ENCODE measurements at places on chromosomes 12 and 14. TPM values are rescaled to one million over a fixed set of nuclear protein-coding genes. Genes with fewer than 3 reads are reported as not detected.
A peak's percentile ranks its signal among the peaks of the same experiment; 100 is the strongest.

GRCh38 chr12:93918900-93919299 lies 229.5 kb upstream of the PLXNC1 start:
- no peak for DNase-seq

- DNase-seq = no peak
These were observed 341.6 kb upstream of the SFSWAP start for GRCh38 chr12:131369094-131369845.

DNA sequence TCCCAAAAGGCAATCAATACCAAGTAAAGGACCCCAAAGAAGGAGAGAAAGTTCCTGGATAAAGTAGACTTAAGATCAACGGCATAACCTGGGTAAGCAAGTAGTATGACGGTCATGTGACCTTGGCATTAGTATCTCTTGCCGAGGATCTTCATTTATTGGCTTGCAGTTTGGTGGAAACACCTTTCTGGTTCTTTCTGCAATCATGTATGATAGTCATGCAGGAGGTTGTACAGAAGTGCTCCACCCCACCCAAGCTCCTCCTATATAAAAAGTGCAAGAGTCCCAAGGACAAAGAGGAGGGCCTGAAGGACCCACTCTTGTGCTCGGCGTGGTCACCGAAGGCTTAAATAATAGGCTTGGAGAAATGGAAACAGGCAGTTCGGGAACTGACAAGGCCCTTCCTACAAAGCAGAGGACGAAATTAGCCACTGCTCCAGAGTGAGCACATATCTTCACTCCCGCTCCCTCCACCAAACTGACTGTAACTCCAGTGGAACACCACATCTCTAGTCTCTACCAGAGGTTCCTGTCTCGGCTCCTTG lies 750 bp downstream of the CS start:
- no peak for DNase-seq

GRCh38 chr14:68932686-68933085 lies 46.4 kb downstream of the ACTN1 start:
- no peak for DNase-seq

GRCh38 chr14:104291123-104292000 lies 153.0 kb downstream of the KIF26A start:
- no peak for DNase-seq

DNA sequence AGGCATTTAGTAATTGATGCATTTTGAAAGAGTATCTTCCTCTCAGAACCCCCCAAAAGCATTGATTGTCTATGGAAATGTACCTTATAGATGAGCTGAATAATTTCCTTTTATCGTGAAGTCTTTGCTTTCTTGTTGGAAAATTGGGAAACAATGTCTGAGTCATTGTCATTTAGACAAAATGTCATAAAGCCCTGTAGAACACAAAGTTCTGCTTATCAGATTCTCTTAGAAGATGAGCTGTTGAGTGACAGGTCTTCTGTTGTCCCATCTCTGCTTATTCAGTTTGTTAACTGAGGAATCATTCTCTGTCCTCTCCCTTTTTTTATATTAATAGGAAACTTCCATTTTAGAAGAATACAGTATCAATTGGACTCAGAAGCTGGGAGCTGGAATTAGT lies 22.9 kb downstream of the MAPKAPK5 start:
- DNase-seq = no peak

GRCh38 chr12:92404259-92404894 lies 258.7 kb upstream of the BTG1 start:
- DNase-seq = no peak

DNA sequence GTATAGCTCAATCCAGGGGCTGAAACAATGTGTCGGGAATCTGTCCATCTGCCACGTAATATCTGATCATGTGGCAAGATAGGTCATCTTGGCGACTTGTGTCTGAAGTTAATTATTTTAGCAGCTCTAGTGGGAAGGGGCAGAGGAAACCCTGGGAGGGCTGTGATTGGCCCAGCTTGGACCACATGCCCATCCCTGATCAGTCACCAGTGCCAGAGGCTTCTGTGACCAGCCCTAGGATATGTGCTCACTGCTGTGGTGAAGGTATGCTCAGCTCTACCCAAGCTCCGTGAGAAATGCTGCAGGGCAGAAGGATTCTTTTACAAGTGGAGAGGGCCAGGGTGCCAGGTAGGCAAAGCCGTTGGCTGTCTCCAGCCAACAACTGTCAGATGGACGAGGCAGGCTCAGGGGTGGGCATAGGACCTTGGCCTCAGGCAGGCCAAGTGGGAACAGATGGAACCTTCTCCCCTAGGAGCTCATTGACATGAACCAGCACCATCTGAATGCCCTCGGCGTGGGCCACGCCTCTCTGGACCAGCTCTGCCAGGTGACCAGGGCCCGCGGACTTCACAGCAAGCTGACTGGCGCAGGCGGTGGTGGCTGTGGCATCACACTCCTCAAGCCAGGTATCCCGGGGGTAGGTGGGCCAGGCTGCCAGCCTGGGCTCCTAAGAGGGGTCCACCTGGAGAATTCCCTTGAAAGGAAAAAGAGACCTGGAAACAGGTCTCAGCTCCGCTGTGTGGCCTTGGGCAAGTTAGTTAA lies 21.1 kb downstream of the MVK start:
- no peak for DNase-seq

DNA sequence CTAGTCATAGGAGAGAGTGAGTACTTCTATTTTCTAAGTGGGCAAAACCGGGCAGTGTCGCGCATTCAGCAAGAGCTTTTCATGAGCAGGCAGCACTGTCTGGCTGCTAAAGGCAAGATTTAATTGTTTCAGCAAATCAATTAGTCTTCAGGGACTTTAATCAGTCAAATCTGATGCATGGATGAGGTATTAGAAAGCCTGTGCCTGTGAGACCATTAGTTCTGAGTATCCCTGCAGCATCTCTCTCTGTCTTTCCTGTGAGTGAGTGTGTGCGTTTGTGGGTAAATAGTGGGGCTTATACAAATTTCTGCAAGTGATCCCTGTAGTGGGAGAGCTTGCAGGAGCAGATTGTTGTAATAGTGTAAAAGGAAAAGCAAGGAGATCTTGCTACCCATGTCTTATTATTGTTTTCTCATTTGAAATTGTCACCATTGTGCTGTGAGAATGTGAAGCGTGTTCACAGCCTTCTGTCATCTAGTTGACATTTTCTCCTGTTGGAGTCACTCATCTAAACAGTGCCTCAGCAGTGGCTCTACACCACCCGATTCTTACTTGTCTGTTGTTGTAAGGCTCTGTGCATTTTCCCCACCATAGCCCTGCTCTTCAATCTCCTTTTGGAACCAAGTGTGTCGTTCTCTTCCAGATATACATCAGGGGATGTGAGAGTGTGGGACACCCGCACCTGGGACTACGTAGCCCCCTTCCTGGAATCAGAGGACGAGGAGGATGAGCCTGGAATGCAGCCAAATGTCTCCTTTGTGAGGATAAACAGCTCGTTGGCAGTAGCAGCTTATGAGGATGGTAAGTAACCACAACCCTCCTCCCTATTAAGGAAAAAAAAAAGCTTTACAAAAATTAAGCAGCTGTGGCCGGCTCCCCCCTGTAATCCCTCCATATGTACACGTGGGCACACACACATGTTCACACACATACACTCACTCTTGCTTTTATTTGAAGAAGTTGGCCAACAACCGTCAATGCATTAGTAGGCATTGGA lies 53.6 kb downstream of the FBXW8 start:
- DNase-seq = no peak

GRCh38 chr14:106738075-106738474 lies 1211.7 kb downstream of the TMEM121 start:
- DNase-seq = no peak

DNA sequence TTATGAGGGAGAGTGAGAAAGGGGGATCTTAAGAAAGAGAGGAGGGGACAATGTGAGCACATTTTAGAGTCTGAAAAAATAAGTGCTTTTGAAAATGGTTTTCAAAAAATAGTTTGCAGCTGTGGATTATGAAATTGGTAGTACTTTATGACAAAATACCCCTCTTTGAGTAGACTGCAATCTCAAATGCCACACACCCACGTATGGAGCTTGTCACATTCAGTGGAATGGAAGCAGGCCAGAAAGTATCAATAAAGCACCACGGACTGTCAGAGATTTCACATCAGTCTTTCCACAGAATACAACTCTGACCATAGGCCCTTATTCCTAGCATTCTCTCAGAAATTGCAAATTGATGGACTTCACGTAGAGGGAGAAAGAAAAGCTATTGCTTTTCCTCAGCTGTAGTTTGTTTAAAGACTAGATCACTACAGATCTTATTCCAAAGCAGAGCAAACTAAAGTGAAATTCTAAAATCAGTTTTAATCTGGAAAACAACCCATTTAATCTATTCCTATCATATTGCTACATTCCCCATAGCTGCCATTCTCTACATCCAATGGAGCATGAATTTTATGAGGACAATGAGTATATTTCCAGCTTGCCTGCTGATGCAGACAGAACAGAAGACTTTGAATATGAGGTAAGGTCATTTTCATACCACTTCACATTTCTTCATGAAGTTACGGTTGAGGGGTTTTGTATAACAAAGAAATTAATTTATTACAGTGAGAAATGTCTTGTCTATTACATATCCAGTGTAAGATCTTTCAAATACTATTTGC lies 321.3 kb downstream of the PDZRN4 start:
- DNase-seq = no peak

- DNase-seq = peak; percentile 91
These were observed 64.5 kb upstream of the USP44 start for GRCh38 chr12:95615749-95616148.

GRCh38 chr14:75252254-75252837 lies 26.3 kb upstream of the FOS start:
- DNase-seq = peak; percentile 54

DNA sequence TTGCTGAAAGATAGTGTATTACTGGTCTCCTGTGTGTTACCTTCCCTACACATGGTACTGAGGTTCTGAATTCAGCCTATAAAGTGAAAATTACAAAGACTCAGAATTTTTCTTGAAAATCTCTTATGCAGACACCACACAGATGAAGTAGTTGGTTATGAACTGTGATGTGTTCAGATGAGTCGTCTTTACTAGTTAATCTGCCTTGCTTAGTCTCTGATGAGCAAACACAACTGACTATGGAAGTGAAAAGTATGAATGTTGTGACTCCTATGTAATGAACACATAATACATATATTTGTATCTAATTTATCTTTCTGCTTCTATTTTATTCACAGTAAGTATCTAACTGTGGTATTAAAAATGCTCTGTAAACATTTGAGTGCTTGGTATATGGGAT lies 4.7 kb downstream of the MTERF2 start:
- no peak for DNase-seq

GRCh38 chr14:75450381-75451276 lies 22.8 kb downstream of the JDP2 start:
- peak; percentile 56 for DNase-seq

DNA sequence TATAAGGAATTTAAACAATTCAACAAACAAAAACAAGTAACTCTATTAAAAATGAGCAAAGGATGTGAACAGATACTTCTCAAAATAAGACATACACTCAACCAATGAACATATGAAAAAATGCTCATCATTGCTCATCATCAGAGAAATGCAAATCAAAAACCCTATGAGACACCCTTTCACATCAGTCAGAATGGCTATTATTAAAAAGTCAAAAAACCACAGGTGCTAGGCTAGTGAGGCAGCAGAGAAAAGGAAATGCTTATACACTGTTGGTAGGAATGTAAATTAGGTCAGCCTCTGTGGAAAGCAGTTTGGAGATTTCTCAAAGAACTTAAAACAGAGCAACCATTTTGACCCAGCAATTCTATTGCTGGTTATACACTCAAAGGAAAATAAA lies 52.0 kb downstream of the NAV3 start:
- no peak for DNase-seq

DNA sequence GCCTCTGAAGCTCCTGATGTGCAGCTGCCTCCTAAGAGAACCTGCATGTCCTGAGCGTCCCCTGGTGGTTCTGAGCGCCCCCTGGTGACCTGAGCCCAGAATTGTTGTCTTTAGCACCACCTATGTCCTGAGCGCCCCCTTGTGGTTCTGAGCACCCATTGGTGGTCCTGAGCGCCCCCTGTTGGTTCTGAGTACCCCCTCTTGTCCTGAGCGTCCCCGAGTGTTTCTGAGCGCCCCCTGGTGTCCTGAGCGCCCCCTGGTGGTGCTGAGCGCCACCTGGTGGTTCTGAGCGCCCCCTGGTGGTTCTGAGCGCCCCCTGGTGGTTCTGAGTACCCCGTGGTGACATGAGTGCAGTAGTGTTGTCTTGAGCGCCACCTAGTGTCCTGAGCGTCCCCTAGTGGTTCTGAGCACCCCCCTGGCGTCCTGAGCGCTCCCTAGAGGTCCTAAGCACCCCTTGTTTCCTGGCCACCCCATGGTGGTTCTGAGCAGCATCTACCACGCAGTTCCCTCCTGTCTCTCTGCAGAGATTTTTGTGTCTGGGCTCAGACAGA lies 782.5 kb downstream of the TMEM121 start:
- peak; percentile 10 for DNase-seq

GRCh38 chr12:9707864-9708808 lies 24.8 kb downstream of the CLECL1 start:
- peak; percentile 75 for DNase-seq

DNA sequence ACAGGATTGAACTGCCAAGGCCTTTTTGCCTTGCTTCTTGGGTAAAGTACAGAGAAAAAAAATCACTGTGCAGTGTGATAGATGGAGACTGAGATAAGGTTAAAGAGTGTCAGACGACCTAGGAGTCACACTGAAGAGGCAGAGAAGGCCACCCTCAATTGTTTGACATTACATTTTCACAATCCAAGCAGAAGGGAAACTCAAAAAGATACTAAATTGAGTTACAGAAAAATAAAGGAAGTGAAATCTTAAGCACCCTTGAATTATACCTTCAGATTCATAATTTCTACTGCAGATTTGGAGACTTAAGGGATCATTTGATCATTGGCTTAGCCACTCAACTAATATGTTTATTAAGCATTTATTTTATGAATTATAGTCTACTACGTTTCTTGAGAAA lies 97.1 kb downstream of the MYF5 start:
- no peak for DNase-seq

DNA sequence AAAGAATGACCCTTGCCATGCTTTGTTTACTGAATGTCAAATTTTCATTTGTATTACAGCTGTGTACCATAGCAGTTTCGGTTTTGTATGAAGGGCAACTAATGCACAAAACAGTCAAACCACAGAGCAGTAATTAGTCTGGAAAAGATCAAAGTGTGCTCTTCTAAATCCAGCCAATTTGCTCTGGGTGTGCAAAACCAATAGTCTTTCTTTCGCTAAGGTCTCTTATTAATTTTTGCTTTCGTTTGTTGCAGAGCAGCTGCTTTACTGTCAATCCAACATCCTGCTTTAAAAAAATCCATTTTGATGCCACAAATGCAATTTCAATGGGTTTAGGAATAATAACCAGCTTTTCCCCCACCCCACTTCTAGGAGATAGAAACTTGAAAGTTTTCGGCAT lies 114.2 kb downstream of the BRMS1L start:
- no peak for DNase-seq

DCAF4 gene
- 9.0 TPM for total RNA-seq

ANO2 gene
- 82.9 TPM for total RNA-seq

TMEM121 gene
- 4.6 TPM for total RNA-seq

SMAGP gene
- 24.0 TPM for total RNA-seq

LRRC23 gene
- 5.8 TPM for total RNA-seq

LRP1-AS gene
- total RNA-seq = not detected

GPR65 gene
- total RNA-seq = not detected

NKX2-1 gene
- not detected for total RNA-seq

IL22 gene
- total RNA-seq = not detected

DAO gene
- not detected for total RNA-seq

GPR162 gene
- 0.93 TPM for total RNA-seq

Measured in dermis blood vessel endothelial cell (primary cell).